Activated CD4-positive, alpha-beta T cell treated with anti-CD3 and anti-CD28 coated beads for 36 hours (primary cell): ENCODE measurements at places on chromosomes 4 and X.

DNA sequence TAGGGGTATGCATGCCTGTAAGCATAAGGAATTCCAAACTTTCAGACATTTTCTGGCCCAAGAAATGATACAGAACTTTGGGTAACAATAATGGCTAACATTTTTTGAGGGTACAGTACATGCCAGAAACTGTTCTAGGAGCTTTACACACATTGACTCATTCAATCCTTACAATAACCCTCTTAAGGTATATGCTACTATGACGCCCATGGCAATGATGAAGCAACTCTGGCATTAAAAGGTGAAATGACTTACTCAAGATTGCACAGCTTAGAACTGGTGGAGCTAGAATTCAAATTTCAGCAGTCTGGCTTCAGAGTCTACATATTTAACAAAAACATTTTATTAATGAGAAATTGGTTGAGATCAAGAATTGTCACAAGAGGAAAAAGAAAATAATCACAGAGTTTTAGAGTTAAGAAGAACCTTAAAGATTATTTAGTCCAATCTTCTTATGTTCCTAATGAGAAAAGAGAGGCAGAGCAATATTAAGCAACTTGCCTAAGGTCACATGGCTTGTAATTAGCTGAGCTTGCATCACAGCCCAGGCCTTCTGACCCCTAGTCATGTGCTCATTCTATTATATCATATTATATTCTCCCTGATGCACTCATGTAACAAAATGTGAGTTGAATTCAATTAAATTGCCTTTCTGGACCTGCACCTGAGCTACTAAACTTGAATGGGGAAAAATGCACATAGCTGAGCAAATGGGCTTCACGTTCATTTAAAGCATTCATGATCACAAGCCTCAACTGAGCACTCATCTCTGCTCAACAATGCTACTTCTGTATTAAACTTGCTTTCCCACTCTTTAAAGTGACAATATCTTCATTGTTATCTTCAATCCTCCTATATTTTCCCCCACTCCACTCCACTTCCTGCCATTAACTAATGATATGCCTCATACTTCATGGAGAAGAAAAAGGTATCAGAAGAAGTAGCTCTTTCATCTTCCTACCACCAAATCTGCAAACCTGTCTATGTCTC is 73.2 kb downstream of the ENOX2 start:
- no peak for DNase-seq
- H3K27ac ChIP-seq, result no peak overlapping the region
- H3K27me3 ChIP-seq, result no peaks in the 10 kb centered on the region

GRCh38 chr4:115234405-115235093 is 121.1 kb upstream of the NDST4 start:
- peak; percentile 5 for DNase-seq
- H3K4me3 ChIP-seq, result no peak overlapping the region
- no peaks in the 10 kb centered on the region for H3K4me1 ChIP-seq
- no peak overlapping the region for H3K27ac ChIP-seq

GRCh38 chr4:20264688-20265087 is 13.0 kb downstream of the SLIT2 start:
- H3K4me3 ChIP-seq, result no peak overlapping the region
- H3K36me3 ChIP-seq, result no peaks in the 10 kb centered on the region
- no peak overlapping the region for H3K27ac ChIP-seq
- peaks cover 4% of the 10 kb centered on the region for H3K27me3 ChIP-seq
- DNase-seq, result no peak

- H3K4me3 ChIP-seq, result no peak overlapping the region
- no peaks in the 10 kb centered on the region for H3K36me3 ChIP-seq
- no peak overlapping the region for H3K27ac ChIP-seq
- no peaks in the 10 kb centered on the region for H3K4me1 ChIP-seq
Measured at GRCh38 chr4:28868841-28869240, 1851.3 kb upstream of the PCDH7 start.

- H3K27me3 ChIP-seq, result no peaks in the 10 kb centered on the region
- H3K4me3 ChIP-seq, result peak overlapping the region; percentile 85
- peak overlapping the region; percentile 100 for H3K27ac ChIP-seq
- peak; percentile 74 for DNase-seq
Measured at GRCh38 chrX:118528071-118528737, 32.6 kb downstream of the DOCK11 start.

- no peaks in the 10 kb centered on the region for H3K27me3 ChIP-seq
- H3K4me3 ChIP-seq, result no peak overlapping the region
- H3K4me1 ChIP-seq, result no peaks in the 10 kb centered on the region
- H3K27ac ChIP-seq, result no peak overlapping the region
- H3K36me3 ChIP-seq, result no peaks in the 10 kb centered on the region
- no peak for DNase-seq
Measured at GRCh38 chrX:63967551-63967950, 182.5 kb upstream of the ARHGEF9 start.

GRCh38 chrX:153761863-153762262 is 2.2 kb upstream of the PLXNB3 start:
- H3K27ac ChIP-seq, result no peak overlapping the region
- H3K36me3 ChIP-seq, result no peaks in the 10 kb centered on the region
- no peaks in the 10 kb centered on the region for H3K27me3 ChIP-seq
- peaks cover 9% of the 10 kb centered on the region for H3K4me1 ChIP-seq
- DNase-seq, result no peak
- H3K4me3 ChIP-seq, result no peak overlapping the region

DNA sequence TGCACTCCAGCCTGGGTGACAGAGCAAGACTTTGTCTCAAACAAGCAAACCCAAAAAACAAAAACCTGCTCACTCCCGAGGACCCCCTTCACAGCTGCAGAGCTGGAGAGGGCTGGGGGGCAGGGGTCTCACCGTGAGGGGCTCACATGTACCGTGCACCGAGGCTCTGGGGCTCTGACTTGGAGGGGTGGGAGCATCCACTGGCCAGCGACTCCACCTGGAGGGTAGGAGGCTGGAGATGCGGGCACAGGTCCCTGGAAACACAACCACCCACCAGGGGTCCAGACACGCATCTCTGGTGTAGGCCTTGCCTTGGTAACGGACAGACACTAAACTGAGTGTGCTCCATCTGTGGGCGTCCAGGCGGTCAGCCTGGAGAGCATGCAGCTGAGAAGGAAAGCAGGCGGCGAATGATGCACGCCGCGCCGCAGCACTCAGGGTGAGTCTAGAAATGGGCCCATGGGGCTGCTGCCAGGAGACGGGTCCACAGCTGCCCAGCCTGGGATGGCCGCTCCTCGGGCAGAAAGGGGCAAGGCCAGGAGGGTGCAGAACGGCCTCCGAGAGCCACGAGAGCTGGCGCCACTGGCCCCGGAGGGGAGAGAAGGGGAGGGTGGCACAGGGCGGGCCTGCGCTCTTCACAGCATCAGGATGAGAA is 26.1 kb downstream of the PPP2R3B start:
- H3K36me3 ChIP-seq, result peaks cover 60% of the 10 kb centered on the region
- DNase-seq, result no peak
- H3K4me3 ChIP-seq, result no peak overlapping the region
- no peaks in the 10 kb centered on the region for H3K27me3 ChIP-seq
- no peak overlapping the region for H3K27ac ChIP-seq
- peaks cover 17% of the 10 kb centered on the region for H3K4me1 ChIP-seq

DNA sequence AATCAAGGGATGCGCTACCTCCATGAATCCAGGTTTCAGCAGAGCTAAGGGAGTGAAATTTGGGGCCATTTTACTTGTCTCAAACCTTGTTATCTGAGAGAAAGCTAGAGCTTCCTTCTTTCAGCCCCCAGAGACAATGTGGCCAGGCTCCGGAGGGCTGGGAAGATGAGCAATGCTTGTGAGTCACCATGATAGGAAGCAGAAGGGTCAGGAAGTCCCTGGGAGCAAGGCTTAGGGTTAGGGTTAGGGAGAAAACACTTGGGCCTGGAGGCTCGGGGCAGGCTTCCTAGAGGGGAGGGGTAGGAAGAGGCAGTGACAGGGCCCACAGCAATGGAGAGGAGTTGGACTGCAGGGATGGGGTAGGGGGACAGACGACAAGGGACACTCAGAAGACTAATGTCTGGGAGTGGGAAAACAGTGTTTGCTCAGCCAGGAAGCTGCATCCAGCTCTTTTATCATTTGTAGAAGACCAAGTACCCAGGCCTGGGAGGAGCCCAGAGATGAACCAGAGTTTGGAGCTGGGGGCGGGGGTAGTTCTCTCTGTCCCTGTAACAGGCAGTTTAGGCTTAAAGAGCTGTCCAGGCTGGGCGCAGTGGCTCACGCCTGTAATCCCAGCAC is 16.4 kb upstream of the PORCN start:
- H3K27ac ChIP-seq, result no peak overlapping the region
- no peak overlapping the region for H3K4me3 ChIP-seq
- H3K27me3 ChIP-seq, result no peaks in the 10 kb centered on the region
- no peaks in the 10 kb centered on the region for H3K4me1 ChIP-seq

DNA sequence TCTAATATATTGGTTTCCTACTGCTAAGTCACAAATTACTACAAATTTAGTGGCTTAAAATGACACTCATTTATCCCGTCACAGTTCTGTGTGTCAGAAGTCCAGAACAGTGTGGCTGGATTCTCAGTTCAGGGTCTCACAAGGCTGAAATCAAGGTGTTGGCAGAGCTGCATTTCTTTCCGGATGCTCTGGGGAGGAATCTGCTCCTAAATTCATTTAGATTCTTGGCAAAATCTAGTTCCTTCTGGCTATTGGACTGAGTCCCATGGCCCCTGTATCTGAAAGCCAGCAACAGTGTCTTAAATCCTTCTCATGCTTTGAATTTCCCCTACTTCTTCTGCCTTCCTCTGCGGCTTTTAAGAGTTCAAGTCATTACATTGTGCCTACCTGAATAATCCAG is 103.1 kb upstream of the BMP3 start:
- H3K27ac ChIP-seq, result no peak overlapping the region
- DNase-seq, result no peak
- H3K4me1 ChIP-seq, result no peaks in the 10 kb centered on the region
- H3K36me3 ChIP-seq, result no peaks in the 10 kb centered on the region
- H3K4me3 ChIP-seq, result no peak overlapping the region

- no peak for DNase-seq
- H3K27ac ChIP-seq, result no peak overlapping the region
- no peaks in the 10 kb centered on the region for H3K4me1 ChIP-seq
- peaks cover 2% of the 10 kb centered on the region for H3K36me3 ChIP-seq
- H3K4me3 ChIP-seq, result no peak overlapping the region
- H3K27me3 ChIP-seq, result peaks cover 4% of the 10 kb centered on the region
Measured at GRCh38 chr4:1593881-1594345, 90.2 kb downstream of the FAM53A start.

DNA sequence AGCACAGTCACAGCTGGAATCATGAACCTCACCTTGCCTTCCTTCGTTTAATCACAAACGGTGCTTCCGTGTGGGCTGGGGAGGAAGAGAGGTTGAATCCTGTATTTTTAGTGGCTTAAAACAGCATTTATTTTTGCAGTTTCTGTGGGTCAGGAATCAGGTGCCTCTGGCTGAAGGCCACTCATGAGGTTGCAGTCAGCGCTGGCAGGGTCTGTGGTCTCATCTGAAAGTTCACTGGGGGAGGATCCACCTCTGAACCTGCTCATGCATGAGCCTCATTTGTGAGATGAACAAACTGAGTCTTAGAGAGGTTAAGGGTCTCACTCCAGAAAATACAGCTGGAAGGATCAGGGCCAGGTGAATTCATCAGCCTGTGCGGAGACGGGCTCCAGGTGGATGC is 17.1 kb upstream of the ABLIM2 start:
- no peak overlapping the region for H3K27ac ChIP-seq
- H3K36me3 ChIP-seq, result no peaks in the 10 kb centered on the region
- no peak for DNase-seq
- peaks cover 7% of the 10 kb centered on the region for H3K27me3 ChIP-seq
- H3K4me3 ChIP-seq, result no peak overlapping the region
- H3K4me1 ChIP-seq, result peaks cover 3% of the 10 kb centered on the region

DNA sequence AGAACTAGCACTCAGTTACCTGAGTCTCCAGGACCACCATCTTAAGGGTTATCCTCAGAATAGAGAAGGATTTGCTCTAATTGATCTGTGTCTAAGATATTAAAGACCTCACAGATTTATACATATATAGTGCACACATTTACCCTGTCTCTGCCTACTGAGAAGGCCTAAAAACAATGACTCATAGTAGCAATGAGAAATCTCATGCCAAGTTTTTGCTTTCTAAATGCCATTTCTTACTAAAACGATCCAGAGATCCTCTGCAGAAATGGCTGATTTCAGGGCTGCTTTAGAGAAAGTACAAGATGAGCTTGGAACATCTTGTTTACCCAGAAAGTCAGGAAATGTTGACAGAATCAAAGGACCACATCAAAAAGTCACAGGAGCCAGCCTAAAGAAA is 79.1 kb upstream of the INPP4B start:
- H3K4me3 ChIP-seq, result no peak overlapping the region
- no peaks in the 10 kb centered on the region for H3K4me1 ChIP-seq
- H3K27me3 ChIP-seq, result peaks cover 4% of the 10 kb centered on the region
- no peak overlapping the region for H3K27ac ChIP-seq

DNA sequence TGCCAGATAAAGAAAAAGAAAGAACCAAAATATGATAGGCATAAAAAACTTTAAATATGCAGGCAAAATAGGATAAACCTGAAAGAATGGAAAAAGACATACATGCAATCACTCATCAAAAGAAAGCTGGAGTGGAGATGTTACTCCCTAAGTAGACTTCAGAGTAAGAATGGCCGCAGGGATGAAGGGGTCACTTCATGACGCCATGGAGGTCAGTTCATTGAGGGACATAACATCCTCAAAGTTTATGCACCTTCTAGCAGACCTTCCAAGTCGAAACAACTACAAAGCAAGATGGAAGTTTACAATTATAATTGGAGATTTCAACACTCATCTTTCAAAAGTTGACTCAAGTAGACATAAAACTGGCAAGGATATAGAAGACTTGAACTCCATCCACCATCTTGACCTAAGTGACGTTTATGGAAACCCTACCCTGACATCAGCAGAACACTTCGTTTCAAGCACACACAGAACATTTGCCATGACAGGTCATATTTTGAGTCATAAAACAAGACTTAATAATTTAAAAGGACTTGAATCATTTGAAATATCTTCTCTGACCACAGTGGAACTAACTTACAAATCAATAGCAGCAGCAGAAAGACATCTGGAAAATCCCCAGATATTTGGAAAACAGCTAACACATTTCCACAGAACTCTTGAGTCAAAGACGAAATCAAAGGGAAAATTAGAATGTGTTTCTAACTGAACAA is 106.0 kb upstream of the LRPAP1 start:
- no peaks in the 10 kb centered on the region for H3K36me3 ChIP-seq
- H3K27ac ChIP-seq, result no peak overlapping the region
- H3K27me3 ChIP-seq, result no peaks in the 10 kb centered on the region
- H3K4me3 ChIP-seq, result no peak overlapping the region
- DNase-seq, result no peak
